Stimulated activated CD8-positive, alpha-beta memory T cell treated with anti-CD3 and anti-CD28 coated beads, Interleukin-2, amount 100 ng/mL, for 48 hours (primary cell): ENCODE measurements at places on chromosomes 6 and 20.

GRCh38 chr6:25312034-25312620, 33.0 kb downstream of the CARMIL1 start:
- DNase-seq: no peak

DNA sequence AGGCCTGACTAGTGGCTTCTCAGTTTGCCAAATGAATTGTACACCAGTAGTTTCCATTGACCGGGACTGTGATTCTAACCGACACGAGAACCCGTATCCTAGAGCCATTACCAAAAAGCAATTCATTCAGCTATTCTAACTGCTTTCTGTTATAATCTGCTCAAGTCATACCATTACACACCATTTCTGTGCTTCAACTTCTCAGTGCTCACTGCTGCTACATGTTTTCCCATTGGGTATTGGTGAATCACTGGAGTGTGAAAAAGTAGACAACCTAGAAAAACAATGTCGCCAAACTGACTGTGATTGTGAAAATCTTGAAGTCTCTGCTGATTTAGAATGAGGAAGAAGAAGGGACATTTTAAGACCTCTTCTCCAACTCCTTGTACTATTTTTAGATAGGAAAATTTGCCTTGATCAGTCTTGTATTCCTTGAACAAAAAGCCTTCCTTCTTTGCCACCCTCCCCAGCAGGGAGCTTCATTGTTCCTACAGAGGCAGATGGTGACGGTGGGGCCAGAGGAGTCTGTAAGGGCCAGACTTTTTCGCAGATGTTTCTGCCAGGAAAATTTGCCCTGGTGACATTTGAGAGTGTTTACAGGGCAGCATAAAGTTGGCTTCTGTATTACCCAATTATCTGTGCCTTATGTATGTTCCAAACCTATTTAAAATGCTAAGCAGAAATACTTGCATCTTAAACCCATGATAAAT, 31.7 kb upstream of the MAP3K4 start:
- DNase-seq: no peak

GRCh38 chr6:40543146-40543545, 44.0 kb downstream of the LRFN2 start:
- DNase-seq: no peak

DNA sequence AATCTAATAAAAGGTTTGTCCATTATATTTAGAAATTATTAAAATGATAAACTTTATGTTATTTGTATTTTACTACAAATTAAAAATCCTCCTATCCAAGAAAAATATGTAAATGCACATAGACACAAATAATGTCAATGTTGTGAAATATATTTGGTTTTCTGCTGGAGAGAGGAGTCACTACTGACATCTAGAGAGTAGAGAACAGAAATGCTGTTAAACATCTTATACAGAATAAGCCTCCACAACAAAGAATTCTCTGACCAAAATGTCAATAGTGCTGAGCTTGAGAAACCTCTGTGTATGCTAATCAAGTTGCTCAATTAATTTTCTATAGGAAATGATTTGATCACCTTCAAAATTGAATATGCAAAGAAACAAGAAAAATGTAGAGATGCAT, 12.4 kb downstream of the HTR1B start:
- no peak for DNase-seq

- no peak for DNase-seq
Observed at GRCh38 chr6:144681334-144681733, 396.2 kb downstream of the UTRN start.

GRCh38 chr20:6017467-6017866, 36.4 kb downstream of the LRRN4 start:
- no peak for DNase-seq

GRCh38 chr6:55713436-55713835, 134.4 kb upstream of the HMGCLL1 start:
- DNase-seq: no peak

DNA sequence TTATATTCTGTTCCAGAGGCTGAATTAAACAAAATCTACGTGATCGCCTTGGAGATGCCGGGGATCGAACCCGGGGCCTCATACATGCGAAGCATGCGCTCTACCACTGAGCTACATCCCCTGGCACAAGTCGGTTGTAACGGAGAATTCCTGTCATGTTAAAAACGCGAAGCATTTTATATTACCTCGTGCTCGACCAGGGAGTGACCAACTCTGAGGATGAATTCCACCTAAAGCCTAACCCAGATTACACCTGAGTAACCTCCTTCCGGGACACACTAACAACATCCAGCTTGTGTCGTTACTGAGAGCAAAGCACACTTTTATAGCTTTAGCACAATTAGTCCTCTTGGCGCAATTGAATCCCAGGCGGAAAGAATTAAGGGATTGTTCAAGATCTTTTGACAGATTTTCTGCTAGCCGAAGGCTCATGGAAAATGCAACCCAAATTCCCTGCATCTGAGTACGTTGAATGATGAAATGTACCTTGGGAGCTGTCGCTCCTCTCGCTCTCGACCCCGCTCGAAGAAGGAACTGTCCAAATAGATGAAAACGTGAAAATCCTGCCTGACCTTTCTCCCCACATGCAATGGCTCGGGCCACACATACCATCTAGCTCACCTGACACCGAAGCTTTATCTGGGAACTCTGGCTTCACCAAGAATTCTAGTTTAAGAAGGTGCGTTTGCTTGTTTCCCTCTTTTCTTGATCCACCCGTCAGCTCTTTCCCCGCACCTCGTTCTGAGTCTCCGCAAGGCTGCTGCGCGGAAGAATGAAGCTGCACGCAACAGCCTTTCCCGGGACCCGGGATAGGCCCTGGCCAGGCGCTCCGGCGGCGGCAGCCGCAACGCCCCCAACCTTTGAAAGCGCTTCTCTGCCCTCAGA, 148.3 kb downstream of the GPX5 start:
- peak; percentile 53 for DNase-seq

DNA sequence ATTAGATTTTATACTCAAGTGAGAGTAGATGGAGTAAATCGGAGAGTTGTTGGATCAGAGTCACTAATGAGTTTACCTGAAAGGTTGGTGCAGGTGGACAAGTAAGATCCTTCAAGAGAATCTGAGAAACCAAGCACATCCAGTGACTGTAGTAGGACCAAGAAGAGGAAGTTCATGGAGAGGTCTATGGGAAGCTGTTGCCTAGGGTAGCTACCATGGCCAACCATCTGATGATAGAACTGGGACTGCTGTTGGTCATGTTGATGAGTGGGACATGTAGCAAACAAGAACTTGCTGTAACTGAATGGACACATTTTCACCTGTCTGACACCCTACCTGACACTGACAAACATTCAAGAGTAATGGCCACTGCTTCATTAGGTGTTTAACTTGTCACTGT, 11.3 kb upstream of the ADGB start:
- no peak for DNase-seq

DNA sequence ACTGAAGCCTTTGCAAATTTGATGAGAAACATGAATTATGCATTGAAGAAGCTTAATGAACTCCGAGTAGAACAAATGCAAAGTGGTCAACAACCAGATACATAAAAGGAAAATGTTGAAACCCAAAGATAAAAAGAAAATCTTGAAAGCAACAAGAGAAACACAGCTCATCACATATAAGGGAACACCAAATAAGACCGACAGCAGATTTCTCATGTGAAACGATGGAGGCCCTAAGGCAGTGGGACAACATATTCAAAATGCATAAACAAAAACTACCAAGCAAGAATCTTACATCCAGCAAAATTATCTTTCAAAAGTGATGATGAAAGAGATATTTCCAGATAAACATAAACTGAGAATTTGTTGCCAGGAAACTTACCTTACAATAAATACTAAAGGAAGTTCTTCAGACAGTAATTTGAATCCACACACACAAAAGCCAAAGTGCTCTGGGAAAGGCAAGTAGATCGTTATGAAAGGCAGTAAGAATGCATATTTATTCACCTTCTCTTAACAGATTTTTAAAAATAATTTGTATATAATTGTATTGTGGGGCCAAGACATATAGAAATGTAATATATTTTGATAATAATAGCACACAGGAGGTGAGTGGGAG, 22.5 kb downstream of the SLC52A3 start:
- no peak for DNase-seq

- peak; percentile 48 for DNase-seq
Observed at GRCh38 chr20:62929051-62929538, 2.8 kb upstream of the DIDO1 start.

DNA sequence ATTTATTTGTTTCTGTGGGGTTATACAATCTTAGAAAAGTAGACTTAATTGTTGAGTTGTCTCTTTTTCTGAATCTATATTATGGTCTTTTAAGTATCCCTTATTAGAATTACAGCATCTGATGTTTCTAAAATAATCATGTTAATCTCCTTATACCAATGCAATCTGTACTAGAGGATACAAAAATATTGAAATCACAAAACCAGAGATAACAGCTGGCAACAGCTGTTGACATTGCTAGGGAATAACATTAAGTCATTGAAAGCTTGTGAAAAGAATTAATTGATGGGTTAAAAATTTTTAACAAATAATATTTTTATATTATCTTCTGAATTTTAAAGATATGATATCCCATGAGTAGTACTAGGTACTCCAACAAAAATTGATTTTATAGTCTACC, 162.6 kb downstream of the COL19A1 start:
- no peak for DNase-seq

DNA sequence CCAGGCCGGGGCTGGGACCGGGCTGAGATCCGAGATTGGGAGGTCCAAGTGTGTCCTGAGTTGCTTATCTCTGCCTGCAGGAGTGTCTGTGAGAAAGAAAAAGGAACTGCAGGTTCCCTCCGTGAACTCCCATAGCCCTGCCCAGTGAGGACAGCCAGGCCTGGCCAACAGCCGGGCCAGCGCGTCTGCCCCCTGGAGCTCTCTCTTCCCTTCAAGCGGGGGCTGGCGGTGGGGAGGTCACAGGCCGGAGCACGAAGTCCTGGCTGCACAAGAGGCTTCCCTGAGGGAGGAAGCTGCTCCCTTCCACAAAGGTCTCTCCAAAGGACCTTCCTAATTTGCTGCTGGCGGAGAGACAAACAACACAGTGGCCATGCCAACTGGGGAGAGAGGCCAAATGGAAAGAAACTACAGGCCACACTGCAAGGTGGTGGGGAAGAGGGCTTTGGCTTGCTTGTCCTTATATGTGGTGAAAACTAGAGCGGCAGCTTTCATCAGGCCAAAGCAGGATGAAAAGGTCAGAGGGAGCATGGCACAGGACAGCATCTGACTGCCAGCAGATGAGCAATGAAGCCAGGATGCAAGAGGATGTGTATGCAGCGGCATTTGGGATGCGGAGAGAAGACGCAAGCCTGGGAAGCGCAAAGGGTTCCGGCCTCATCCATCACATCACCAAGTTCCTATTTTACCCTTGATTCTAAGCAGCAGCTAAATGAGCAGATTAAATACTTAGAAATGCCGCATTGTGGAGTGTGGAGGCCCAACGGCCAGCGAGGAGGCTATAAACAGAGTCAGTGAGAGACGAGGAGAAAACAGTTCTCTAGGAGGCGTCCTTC, 260.0 kb downstream of the ERMARD start:
- DNase-seq: no peak

DNA sequence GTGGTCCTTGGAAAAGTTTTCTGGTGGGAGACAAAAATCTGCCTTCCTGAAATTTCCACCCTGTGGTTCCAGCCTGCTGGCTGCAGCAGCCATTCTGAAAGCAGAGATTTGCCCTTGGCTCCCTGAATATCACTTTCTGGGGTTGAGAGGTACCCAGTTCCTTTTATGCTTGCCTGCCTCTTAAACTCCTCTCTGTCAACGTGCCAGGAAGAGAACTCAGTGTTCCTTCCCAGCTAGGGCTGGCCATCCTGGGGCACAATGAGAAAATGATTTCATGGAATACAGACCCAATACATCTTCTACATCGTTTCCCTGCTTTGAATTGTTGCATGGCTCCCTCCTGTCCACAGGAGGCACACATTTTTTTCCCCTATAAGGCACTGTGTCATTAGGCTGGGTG, 1.6 kb upstream of the DSN1 start:
- no peak for DNase-seq

- DNase-seq: no peak
Observed at GRCh38 chr6:157533048-157533871, 152.3 kb downstream of the ZDHHC14 start.

DNA sequence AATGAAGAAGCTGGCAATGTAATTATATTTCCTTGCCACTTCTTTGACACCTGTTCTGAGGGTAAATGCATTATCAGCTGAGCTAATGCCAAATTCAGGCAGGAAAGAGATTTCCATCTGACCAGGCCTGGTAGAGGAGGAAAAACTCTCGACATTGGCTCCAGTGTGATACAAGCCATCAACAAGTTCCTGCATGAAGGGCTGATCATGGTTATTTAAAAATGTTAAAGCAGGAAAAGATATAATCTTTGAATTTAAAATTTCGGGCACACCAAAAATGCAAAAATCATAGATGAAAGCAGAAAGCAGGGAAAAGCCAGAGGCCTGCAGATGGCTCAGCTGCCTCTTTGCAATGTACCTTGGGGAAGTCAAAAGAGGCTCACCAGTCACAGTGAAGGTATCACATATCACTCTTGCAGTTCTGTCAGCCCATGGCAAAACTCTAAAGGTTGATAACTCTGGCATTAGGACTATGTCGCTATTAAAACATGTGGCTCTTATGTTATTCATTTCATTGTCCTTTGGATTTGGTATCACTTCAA, 39.1 kb downstream of the LGSN start:
- DNase-seq: no peak

GRCh38 chr6:83875843-83876242, 16.4 kb downstream of the CYB5R4 start:
- DNase-seq: no peak

DNA sequence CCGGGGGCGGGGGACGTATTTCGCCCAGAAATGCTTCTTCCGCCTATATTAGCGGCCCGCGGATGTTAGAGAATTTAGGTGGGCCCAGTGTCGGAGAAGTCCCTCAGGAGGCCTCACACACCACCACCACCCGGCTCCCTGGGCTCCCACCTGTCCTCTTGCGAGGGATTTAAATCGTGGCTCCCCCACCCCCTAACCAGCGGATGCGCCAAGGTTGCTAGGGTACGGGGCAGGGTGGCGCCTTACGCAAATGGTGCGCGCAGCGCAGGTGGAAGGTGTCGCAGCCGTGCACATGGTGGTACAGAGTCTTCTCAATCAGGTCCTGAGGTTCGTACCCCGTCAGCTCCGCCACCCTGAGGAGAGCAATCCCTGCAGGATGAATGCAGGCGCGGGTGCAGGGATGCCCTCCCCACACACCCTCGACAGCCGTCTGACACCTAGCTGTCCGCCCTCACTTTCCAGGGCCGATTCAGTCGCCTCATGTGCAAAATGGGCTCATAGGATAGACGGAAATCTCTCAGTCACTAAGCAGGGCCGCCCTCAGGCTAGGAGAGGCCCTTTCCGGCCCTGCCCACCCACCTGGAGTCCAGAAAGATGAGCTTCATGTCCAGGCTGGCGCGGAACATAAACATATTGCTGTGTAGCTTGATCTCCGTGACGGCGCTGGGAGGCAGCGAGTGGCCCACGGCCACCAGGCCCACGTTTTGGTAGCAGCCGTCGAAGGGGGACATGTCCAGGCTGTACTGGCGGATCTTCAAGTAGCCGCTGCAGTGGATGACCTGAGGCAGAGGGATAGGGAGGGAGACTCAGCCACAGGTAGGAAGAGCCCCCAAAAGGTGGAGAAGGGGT, 16.6 kb downstream of the SIM1 start:
- DNase-seq: no peak

- no peak for DNase-seq
Observed at GRCh38 chr20:14295238-14295637, 42.2 kb downstream of the FLRT3 start.

GRCh38 chr6:44264154-44265006, 971 bp downstream of the NFKBIE start:
- no peak for DNase-seq

GRCh38 chr20:16975682-16976081, 227.5 kb downstream of the OTOR start:
- no peak for DNase-seq
